ENCODE measurements at places on chromosomes 6 and 20.

DNA sequence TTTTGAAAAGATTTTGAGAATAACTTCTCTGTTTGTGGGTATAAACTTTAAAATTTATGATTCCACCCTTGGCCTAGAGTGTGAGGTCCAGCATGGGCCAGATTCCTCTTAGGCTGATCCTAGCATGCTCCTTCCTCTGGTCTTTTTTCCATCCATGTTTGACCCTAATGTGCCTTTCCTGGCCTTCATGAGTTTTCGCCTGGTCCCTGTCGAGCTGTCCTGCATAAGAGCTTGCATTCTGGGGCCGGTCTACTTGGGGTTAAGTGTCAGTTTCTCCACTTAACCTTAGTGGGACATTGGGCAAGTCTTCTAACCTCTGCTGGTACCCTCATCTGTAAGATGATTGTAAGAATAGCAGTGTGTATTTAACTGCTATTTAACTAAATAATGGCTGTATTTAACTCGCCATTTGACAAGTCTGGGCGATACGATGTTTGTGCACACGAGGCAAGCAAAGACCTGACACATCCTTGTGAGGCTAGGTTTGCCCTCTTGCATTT, 40.7 kb upstream of the TAGAP start:
- no peak for DNase-seq

- DNase-seq: peak; percentile 14
Observed at GRCh38 chr6:89433252-89434149, 549 bp downstream of the ANKRD6 start.

- no peak for DNase-seq
Observed at GRCh38 chr6:40338306-40338705, 248.9 kb downstream of the LRFN2 start.

- no peak for DNase-seq
Observed at GRCh38 chr6:169880516-169880915, 129.1 kb downstream of the ERMARD start.

- no peak for DNase-seq
Observed at GRCh38 chr6:17457956-17458355, 64.6 kb downstream of the CAP2 start.

- no peak for DNase-seq
Observed at GRCh38 chr6:89217299-89217910, at the start of gene GABRR1. GABRR1 (minus strand) TSS chr6:89217358; CDS start chr6:89217322, 36 bp downstream.

GRCh38 chr6:145652572-145652971, 82.7 kb downstream of the EPM2A start:
- no peak for DNase-seq

DNA sequence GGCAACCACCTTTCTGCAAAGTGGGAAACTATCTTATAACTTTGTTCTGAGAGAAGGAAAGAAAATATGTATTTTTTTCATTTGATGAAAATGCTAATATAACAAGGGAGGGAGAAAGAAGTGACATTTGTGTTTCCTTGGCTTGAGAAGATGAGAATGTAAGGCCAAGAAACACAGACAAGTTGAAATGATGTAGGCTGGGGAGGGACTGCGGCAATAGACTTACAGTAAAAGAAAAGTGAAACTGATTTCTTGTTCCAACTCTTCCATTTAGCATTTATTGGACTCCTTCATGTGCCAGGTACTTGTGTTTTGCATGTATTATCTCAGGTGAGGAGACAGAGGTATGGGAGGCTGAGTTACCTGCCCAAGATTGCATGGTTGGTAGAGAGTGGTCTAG, 130.9 kb downstream of the CARMIL1 start:
- no peak for DNase-seq

GRCh38 chr20:12321736-12322135, 404.0 kb downstream of the BTBD3 start:
- no peak for DNase-seq

- no peak for DNase-seq
Observed at GRCh38 chr6:128252341-128253176, 267.8 kb downstream of the PTPRK start.

- DNase-seq: no peak
Observed at GRCh38 chr6:141359953-141360352, 772.8 kb upstream of the GJE1 start.

- DNase-seq: no peak
Observed at GRCh38 chr6:97963193-97963592, 680.2 kb upstream of the MMS22L start.

- DNase-seq: peak; percentile 17
Observed at GRCh38 chr6:142943711-142944123, 1.3 kb downstream of the HIVEP2 start.

DNA sequence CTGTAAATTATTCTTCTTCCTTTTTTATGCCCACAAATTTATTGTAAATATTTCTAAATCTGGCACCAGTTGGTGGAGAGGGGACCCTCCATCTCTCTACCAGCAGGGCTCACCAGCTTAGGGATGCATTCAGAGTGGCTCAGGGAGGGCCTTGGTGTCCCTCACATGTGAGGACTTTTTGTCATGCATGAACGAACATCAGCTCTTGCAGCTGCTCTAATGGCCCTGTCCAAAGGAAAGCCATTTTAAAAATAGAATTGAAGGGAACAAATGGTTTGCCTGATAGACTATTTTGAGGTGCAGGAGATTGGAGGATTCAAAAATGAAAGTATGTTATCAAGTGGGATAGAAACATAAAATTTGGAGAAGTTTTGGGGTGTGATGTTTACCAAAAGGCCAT, 37.5 kb upstream of the KLHL31 start:
- no peak for DNase-seq

GRCh38 chr6:125658136-125658535, 91.3 kb upstream of the HEY2 start:
- DNase-seq: no peak

DNA sequence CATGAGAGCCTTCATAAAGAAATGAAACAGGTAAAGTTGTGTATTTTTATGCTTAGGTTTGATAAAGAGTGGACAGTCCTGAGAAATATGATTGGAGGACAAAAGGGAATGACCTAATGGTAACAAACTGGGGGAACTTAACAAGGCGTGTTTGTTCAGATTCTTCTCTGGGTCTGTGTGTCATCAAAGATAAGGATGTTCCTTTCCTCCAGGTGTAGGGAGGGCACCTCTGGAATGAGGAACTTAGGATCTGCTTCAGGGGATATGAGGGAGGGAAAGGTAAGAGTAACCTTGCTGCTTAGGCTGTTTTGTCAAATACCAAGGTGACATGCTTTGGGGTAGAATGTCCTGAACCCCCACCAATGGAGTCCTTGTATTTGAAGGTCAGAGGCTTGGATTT, 291.9 kb downstream of the KCNQ5 start:
- DNase-seq: no peak

DNA sequence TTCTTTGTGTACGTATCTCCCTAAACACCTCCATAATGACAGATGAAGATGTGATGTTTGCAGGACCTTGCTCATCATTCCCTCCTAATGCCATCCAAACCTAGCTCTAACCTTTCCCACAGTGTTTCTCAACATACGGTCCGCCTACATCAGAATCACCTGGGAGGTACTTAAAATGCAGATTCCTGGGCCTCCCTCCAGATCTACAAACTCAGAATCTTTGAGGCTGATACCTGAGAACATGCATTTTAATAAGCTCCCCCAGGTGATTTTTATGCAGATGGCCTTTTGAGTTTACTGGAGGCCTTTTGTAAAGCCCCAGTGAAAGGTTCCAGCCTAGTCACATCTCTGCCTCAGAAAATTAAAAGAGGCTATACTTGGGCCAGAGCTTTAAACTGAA, 40.5 kb downstream of the METTL24 start:
- no peak for DNase-seq

DNA sequence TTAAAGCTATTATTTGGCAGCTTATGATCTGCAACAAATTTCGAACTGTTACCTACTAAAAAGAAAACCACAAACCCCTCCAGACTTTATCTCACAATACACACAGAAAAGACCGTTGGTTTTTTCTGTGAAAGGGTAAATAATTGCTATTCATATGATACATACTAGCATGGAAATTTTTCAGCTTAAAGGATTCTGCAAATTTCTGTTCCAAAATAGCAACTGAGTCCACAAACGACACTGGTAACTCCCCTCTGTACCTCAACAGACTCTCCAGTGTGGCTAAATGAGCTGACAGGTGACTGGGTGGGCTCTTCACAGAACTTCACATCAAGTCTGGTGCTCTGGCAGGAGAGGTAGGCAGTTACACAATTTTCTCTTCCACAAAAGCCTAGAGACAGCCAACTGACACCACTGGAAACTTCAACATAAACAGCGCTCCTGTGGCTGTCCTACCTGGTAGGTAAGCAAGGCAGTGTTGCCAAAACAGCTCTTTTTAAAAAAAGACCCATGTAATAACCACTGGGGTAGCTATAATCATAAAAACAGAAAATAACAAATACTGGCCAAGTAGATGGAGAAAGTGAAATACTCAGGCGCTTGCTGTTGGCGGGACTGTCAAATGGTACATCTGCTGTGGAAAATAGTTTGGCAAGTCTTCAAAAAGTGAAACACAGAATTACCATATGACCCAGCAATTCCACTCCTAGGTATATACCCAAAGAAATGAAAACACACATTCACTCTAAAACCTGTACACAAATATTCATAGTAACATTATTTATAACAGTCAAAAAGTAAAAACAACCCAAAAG, 37.8 kb downstream of the ELOVL5 start:
- DNase-seq: no peak

GRCh38 chr20:32623667-32624157, 38.6 kb upstream of the NOL4L start:
- DNase-seq: no peak

DNA sequence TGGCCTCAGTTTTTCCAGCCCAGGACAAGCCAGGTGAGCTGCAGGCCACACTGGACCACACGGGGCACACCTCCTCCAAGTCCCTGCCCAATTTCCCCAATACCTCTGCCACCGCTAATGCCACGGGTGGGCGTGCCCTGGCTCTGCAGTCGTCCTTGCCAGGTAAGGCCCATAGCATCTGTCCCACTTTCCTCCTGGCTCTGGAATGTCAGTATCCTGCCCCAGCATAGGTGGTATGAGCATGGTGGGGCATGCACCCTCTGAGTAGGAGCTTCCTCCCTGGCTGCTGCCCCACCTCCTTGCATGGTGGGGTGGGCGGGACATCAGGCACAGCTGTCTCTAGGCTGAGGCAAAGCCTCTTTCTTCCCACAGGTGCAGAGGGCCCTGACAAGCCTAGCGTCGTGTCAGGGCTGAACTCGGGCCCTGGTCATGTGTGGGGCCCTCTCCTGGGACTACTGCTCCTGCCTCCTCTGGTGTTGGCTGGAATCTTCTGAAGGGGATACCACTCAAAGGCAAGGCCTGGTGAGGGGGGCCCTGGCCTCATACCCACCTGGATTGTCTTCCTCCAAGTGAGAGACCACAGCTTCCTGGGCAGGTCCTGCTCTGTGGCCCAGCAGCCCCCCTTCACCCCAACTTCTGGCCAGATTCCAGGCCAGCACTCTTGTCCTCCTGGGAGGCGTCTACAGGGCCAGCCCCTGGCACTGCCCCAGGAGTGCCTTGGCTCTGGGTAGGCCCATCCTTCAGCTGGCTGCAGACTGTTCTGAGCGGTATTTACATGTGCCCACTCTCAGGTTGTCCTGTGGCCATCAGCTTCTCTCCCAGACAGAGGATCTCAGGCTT, 9.1 kb downstream of the PI16 start:
- peak; percentile 14 for DNase-seq

DNA sequence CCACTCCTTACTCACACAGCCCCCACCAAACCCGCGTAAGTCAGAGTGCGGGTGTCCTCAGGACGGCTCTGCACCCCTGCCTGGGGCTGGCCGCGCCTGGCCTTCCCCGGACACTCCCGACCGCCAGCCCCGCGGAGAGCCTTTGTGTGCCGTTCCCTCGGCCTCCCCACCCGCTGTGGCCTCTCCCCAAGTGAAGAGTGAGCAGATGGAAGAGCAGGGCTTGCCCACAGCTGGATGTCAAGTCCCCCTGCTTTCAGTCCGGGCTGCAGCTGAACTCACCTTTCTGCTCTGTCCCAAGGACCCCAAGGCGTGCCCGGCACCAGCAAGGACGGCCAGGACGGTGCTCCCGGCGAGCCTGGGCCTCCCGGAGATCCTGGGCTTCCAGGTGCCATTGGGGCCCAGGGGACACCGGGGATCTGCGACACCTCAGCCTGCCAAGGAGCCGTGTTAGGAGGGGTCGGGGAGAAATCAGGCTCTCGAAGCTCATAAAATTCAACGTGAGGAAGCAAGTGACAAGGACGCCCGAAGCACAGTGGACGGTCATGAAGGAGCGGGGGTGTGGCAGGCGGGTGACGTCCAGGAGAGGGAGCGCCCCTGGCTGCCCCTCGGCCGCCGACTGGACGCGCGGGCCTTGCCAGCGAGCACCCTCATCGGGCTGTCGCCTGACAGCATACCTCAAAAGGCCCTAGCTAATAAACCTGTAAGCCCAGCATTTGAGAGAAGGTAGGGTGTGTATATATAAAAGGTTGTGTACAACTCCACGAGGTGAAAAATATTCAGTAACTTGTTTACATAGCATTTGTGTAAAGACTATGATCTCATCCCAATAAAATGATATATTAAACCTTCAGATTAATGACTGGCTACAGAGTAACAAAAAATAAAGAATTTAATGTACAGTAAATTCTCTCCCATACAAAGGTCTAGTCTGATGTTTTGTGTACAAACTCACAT, 21.1 kb downstream of the TCFL5 start:
- no peak for DNase-seq

GRCh38 chr6:71482742-71483141, 194.1 kb downstream of the OGFRL1 start:
- no peak for DNase-seq

DNA sequence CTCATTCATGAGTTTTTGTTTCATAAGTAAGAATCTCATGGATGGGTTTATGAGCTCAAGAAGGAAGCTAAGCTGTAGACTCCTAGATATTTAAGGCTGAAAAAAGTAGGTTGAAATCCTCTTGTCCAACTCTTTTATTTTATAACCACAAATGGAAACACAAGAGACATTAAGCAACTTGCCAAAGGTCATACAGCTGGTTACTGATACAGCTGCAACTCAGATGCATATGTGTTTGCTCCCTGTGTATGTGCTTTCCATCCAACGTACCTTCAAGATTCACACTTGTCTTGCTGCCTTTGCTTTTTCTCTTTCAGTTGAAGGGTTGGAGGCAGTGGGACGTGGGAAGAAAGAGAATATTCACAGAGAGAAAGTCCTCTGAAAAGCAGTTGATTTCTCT, 153.5 kb upstream of the STMND1 start:
- no peak for DNase-seq

GRCh38 chr20:57625181-57625958, 5.1 kb upstream of the ZBP1 start:
- no peak for DNase-seq

DNA sequence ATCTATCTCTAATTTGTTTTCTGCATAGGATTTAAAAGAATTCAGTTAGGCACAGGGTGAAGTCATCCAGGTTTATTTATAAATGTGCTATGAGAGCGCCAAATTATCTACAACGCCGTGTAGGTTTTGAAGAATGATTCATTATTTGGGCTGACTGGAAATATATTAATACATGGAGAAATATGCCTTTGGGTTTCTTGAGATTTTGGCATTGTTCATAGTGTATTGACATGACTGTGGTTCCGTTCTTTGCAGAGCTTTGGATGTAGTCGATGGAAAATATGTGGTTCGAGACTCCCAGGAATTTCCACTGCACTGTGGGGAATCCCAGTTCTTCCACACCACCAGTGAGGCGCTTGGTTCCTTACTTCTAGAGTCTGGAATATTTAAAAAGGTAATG, 90.9 kb downstream of the CRYBG1 start:
- no peak for DNase-seq

GRCh38 chr6:12148841-12149240, 136.7 kb downstream of the HIVEP1 start:
- no peak for DNase-seq
